Activated naive CD4-positive, alpha-beta T cell treated with anti-CD3 and anti-CD28 coated beads, Interleukin-2, amount 50 U/mL, for 16 hours (primary cell): ENCODE measurements at places on chromosomes 6 and 20.
A peak's percentile ranks its signal among the peaks of the same experiment; 100 is the strongest.

DNA sequence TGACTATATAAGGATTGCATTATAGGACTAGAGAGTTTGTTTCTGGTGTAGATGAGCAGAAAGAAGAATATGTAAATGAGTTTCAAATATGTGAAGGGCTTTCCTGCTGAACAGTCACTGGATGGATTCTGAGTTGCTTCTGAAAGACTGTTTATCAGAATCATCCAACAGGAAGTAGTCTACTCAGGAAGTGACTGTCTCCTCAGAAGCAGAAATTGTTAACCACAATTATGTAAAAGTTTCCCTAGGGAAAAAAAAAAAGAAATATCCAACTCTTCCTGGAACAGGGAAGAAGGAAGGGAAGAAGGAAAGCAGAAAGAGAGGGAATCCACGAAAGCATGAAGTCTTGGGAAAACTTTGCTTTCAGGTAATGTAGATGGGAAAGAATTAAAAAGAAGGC, 138.9 kb downstream of the TENT5A start:
- no peak for DNase-seq

GRCh38 chr6:117188627-117189201, 76.6 kb upstream of the VGLL2 start:
- no peak for DNase-seq

DNA sequence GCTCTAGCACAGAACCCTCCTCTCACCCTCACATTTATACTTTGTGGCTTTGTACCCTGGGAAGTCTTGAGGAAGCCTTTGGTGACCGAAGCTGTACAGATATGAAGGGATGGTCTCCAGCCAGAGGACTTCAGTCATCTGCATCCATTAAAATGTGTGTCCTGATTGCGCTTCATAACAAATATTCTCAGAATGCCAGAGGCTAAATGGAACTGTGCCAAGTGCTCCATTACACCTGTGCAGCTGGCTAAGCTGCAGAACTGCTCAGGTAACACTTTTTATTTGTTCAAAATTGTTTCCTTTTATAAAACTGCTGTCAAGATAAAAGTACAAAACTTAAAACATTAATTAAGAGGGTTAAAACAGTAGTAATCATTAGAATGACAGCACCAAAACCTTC, 22.3 kb downstream of the TPBG start:
- DNase-seq: no peak

DNA sequence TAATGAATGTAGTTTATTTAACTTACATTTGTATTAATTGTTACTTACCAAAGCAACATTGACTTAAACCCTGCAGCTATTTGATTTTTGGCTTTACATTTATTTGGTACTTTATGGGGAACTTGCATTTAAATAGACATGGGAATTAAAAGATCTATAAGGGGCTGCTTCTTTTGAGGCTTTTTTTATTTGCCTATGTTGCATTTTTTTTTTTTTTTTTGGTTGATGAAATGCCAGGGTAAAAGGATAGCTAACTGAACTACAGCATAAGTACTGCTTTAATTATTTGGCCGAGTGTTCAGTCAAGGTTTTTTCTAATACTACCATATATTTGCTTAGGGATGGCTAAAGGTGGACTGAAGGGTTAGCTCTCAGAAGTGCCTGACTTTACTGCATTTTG, 62.5 kb upstream of the CDH4 start:
- DNase-seq: no peak

DNA sequence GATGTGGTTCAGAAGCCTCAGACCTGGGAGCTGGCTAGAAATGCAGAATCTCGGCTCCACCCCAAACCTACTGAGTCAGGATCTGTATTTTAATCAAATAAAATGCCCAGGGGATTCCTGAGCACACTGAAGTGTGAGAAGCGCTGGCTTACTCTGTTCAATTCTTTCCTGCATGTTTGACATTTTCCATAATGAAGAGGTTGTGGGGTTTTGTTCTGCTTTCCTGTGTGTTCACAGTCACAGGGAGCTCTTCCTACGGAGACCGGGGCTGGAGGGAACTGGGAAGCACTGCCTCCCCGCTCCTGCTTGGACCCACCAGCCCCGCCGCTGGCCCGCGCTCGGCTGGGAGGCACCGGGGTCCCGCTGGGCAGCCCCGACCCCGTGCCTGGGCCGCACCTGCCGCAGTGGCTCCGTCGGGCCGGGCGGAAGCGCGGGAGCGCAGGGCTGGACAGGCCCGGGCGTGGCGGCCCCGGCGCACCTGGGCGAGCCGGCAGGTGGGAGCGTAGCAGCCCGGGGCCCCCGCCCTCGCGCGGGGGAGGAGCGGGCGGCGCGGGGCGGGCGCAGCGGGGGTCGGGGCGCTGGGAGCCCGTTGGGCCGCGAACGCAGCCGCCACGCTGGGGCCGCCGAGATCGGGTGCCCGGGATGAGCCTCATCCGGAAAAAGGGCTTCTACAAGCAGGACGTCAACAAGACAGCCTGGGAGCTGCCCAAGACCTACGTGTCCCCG, at the start of gene MAPK13:
TSS of gene MAPK13 (plus strand) at position 573 of the 726 bp plus-strand sequence. CDS start at position 643, 70 bp downstream.
- peak; percentile 47 for DNase-seq
